ENCODE measurements at places on chromosomes 1 and 21. TPM values are rescaled to one million over a fixed set of nuclear protein-coding genes. Genes with fewer than 3 reads are reported as not detected.

- DNase-seq = peak; percentile 61
These were observed 28.9 kb downstream of the OBSCN start for GRCh38 chr1:228236744-228237143.

GRCh38 chr1:99365141-99365540, 100.8 kb downstream of the PLPPR4 start:
- DNase-seq = no peak

DNA sequence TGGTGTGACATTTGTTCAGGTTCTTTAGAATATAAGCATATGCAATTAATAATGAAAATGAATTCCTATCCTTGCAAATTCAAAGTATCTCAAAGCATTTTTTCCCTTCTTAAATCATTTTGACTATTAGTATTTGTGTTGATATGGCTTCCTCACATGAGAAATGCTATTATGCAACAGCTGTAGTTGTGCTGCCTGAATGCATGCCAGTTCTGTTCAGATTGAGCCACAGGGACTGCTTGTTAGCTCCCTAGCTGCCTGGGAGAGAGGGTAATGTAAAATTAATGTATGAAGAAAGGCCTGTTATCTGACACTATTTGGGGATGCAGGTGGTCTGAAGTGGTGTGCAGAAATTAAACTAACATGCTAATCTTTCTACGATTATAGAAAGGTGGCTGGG, 45.5 kb downstream of the CACHD1 start:
- DNase-seq = peak; percentile 86

The TMEM82 gene
- total RNA-seq = not detected

DNA sequence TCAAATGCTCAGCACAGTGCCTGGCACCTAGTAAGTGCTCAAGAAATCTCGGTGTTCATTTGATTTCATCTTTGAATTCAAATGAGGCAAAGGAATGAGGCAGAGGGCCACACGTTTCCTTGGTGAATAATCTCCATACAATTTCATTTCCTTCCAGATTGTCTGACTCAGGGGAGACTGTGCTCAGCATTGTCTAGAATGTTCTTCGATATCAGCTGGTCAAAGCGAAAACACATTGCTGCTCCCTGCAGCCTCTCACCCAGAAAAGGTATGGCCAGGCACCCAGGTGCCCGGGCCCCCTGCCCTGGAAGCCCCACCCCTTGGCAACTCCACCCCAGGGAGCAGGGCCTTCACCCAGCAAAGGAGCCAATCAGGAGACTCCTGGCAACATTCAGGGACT, 55.8 kb downstream of the FBXO2 start:
- DNase-seq = peak; percentile 28

Data from fibroblast of the aortic adventitia (primary cell).